Adrenal gland (tissue), 19 donors: ENCODE measurements at places on chromosomes 11 and 22. TPM values are rescaled to one million over a fixed set of nuclear protein-coding genes. Genes with fewer than 3 reads are reported as not detected.

The THY1 gene
- 38.7 TPM for total RNA-seq

The CD248 gene
- 3.8 TPM for total RNA-seq

GRCh38 chr11:45267052-45267451 lies 19.1 kb downstream of the SYT13 start:
- no peaks in the 10 kb centered on the region for H3K36me3 ChIP-seq
- no peaks in the 10 kb centered on the region for H3K4me1 ChIP-seq
- peaks cover 4% of the 10 kb centered on the region for H3K27me3 ChIP-seq

DNA sequence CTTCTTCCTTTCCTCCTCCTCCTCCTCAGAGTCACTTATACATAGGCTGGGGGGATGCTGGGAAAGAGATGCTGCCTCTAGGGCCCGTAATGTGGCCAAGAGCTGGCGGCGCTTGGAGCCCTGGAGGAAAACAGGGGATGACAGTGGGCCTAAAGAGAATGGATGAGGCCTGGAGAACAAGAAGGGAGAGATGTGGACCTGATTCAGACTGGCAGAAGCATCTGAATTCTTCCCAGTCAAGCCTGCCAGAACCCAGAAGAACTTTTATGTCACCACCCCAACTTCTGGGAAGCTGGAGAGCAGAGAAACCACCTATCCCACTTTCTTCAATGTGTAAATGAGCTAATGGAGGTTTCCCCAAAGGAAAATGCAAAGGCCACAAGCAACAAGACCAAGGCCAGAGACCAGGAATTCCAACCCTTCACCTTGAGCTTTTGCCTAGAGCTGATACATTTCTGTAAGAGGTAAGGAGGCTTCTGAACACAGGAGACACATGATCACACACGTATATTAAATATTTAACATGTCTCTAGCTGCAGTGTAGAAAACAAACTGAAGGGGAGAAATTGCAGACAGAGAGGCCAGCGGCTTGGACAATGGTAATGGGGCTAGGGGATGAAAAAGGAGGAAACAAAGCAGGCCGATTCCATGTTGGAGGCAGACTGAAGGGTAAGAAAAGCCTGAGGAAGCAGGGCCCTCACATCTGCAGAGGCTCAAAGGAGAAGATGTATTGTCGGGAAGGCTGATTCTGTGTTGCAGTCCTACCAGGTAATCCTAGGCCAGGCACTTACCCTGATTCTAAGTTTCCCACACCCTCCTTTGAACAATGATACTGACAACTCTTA lies 1.1 kb downstream of the RRP8 start:
- peak overlapping the region; percentile 91 for H3K27ac ChIP-seq
- H3K4me3 ChIP-seq: peak overlapping the region; percentile 83
- no peak for DNase-seq
- H3K36me3 ChIP-seq: peaks cover 33% of the 10 kb centered on the region
- no peaks in the 10 kb centered on the region for H3K27me3 ChIP-seq

DNA sequence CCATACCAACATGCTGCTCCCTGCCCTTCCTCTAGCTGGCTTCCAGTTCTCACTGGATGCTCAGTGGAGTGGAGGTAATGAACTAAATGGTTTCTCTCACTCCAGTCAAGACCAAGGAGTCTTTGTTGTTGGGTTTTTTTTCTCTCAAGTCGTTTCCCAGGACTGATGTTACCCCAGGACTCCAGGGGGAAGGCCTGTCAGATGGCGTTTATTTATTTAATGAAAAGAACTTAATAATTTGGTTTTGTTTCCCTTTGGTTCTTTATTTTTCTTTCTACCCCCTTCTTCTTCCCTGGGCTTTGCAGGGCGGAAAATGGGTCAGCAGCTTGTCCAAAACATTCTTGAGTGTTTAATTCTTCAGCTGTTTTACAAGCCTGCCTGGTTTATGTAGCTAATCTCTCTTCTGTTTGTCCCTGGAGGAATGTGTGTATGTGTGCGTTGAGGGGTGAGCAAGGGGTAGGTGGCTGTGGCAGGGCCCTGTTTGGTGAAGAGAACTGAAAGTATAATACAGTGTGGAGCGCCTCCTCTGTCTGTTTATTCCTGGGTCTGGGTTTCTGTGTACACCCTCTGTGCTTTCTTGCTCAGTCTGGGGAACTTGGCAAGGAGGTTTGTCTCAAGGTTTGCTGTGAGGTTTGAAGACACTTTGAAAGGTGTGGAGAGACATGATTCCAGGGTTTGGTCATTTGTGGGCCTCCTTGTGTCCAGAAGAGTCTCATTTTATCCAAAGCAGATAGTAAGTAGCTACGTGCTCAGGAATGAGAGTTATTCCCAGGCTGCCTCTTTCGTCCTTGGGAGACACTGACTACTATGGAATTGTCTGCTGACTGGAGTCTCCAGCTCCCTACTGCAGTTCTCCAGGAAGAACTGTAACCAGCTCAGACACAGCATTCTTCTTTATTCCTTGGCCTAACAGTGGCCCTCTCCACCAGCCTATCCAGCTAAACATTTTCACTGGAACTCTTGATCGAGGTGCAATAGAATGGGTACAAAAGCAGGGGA lies 175.5 kb downstream of the ADAMTS15 start:
- H3K36me3 ChIP-seq: no peaks in the 10 kb centered on the region
- H3K27ac ChIP-seq: no peak overlapping the region
- no peak for DNase-seq
- H3K27me3 ChIP-seq: no peaks in the 10 kb centered on the region

The HEPHL1 gene
- not detected for total RNA-seq

- DNase-seq: no peak
- no peaks in the 10 kb centered on the region for H3K4me1 ChIP-seq
- H3K27me3 ChIP-seq: no peaks in the 10 kb centered on the region
- H3K36me3 ChIP-seq: no peaks in the 10 kb centered on the region
These were observed 22.5 kb upstream of the CYP2R1 start for GRCh38 chr11:14914536-14914935.

GRCh38 chr11:126434950-126435335 lies 79.5 kb downstream of the ST3GAL4 start:
- no peak overlapping the region for H3K27ac ChIP-seq
- no peak for DNase-seq
- no peaks in the 10 kb centered on the region for H3K27me3 ChIP-seq
- H3K4me1 ChIP-seq: peaks cover 24% of the 10 kb centered on the region
- H3K36me3 ChIP-seq: no peaks in the 10 kb centered on the region
- H3K4me3 ChIP-seq: no peak overlapping the region

- DNase-seq: no peak
- no peaks in the 10 kb centered on the region for H3K27me3 ChIP-seq
- H3K4me3 ChIP-seq: no peak overlapping the region
- H3K27ac ChIP-seq: no peak overlapping the region
- no peaks in the 10 kb centered on the region for H3K36me3 ChIP-seq
These were observed 6.2 kb downstream of the PICALM start for GRCh38 chr11:86062719-86063118.

GRCh38 chr11:2892967-2893528 lies 7.5 kb upstream of the CDKN1C start:
- H3K4me3 ChIP-seq: peak overlapping the region; percentile 49
- no peaks in the 10 kb centered on the region for H3K27me3 ChIP-seq
- DNase-seq: no peak
- peaks cover 19% of the 10 kb centered on the region for H3K4me1 ChIP-seq

The LRP4 gene
- total RNA-seq: 13.1 TPM

The DKK3 gene
- 112 TPM for total RNA-seq

The BIK gene
- total RNA-seq: 3.2 TPM

The ANO9 gene
- total RNA-seq: 0.61 TPM

GRCh38 chr11:57464539-57465181 lies 4.3 kb downstream of the RTN4RL2 start:
- no peaks in the 10 kb centered on the region for H3K36me3 ChIP-seq
- H3K4me3 ChIP-seq: no peak overlapping the region
- H3K27ac ChIP-seq: no peak overlapping the region
- H3K4me1 ChIP-seq: peaks cover 10% of the 10 kb centered on the region
- no peak for DNase-seq

GRCh38 chr22:25656724-25657123 lies 85.3 kb upstream of the MYO18B start:
- H3K27me3 ChIP-seq: no peaks in the 10 kb centered on the region
- H3K4me3 ChIP-seq: no peak overlapping the region
- H3K4me1 ChIP-seq: peaks cover 37% of the 10 kb centered on the region
- H3K36me3 ChIP-seq: no peaks in the 10 kb centered on the region
- no peak for DNase-seq
- H3K27ac ChIP-seq: no peak overlapping the region

- H3K27me3 ChIP-seq: no peaks in the 10 kb centered on the region
- no peak overlapping the region for H3K27ac ChIP-seq
- DNase-seq: no peak
These were observed 61.8 kb upstream of the ALX4 start for GRCh38 chr11:44371706-44372105.

GRCh38 chr22:41021613-41022454 lies 70.6 kb upstream of the EP300 start:
- peak overlapping the region; percentile 94 for H3K27ac ChIP-seq
- peak overlapping the region; percentile 73 for H3K4me3 ChIP-seq
- H3K27me3 ChIP-seq: no peaks in the 10 kb centered on the region
- peaks cover 14% of the 10 kb centered on the region for H3K4me1 ChIP-seq
- H3K36me3 ChIP-seq: no peaks in the 10 kb centered on the region

- DNase-seq: no peak
- no peak overlapping the region for H3K4me3 ChIP-seq
- peaks cover 23% of the 10 kb centered on the region for H3K4me1 ChIP-seq
- H3K27ac ChIP-seq: no peak overlapping the region
- peaks cover 22% of the 10 kb centered on the region for H3K27me3 ChIP-seq
These were observed 16.3 kb downstream of the EPS8L2 start for GRCh38 chr11:722346-722811.

The SLCO2B1 gene
- total RNA-seq: 234 TPM

The CASP5 gene
- total RNA-seq: not detected

GRCh38 chr11:120523196-120523595 lies 11.6 kb downstream of the GRIK4 start:
- no peak overlapping the region for H3K27ac ChIP-seq
- H3K27me3 ChIP-seq: no peaks in the 10 kb centered on the region
- no peak overlapping the region for H3K4me3 ChIP-seq
- no peaks in the 10 kb centered on the region for H3K4me1 ChIP-seq
- DNase-seq: no peak

The SYT12 gene
- 2.2 TPM for total RNA-seq

The BEST1 gene
- 0.44 TPM for total RNA-seq

The KCTD17 gene
- 27.6 TPM for total RNA-seq

- no peak overlapping the region for H3K27ac ChIP-seq
- no peak for DNase-seq
- H3K4me3 ChIP-seq: no peak overlapping the region
- no peaks in the 10 kb centered on the region for H3K27me3 ChIP-seq
- no peaks in the 10 kb centered on the region for H3K36me3 ChIP-seq
- peaks cover 15% of the 10 kb centered on the region for H3K4me1 ChIP-seq
These were observed 2.6 kb upstream of the C11orf91 start for GRCh38 chr11:33703234-33703633.

The XBP1 gene
- 156 TPM for total RNA-seq

GRCh38 chr11:125398994-125399640 lies 96.9 kb downstream of the FEZ1 start:
- H3K27me3 ChIP-seq: no peaks in the 10 kb centered on the region
- H3K36me3 ChIP-seq: no peaks in the 10 kb centered on the region
- no peaks in the 10 kb centered on the region for H3K4me1 ChIP-seq
- DNase-seq: no peak
- no peak overlapping the region for H3K27ac ChIP-seq
- H3K4me3 ChIP-seq: no peak overlapping the region

The CREB3L1 gene
- total RNA-seq: 11.7 TPM

The ELFN2 gene
- 0.41 TPM for total RNA-seq

DNA sequence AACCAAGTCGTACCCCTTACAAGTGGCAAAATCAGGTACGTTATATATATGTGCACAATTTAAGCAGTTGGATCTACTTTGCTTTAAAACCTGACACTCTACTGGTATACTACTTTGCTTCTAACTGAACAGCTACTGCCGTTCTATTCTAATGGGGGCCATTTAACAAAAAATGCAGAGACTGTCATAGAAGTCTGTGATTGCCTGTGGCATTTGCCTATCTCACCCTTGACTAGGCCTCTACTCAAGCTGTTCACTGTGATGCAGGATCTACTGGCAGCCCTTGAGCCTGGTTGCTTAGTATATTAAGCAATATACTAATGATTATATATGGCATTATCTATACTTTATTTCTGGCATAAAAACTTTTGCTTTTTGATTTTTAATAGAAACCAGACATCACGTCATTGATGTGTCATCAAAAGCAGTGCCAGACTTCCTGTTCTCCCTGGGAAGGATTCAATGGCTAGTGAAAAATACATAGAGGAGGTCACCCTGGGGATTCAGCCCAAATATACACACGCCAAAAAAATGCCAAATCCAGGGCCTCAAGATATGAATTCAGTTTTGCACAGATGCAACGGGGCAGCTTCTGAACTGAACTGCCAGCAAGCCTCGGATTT lies 40.0 kb upstream of the FIBIN start:
- H3K27me3 ChIP-seq: no peaks in the 10 kb centered on the region
- no peak overlapping the region for H3K27ac ChIP-seq
- no peaks in the 10 kb centered on the region for H3K4me1 ChIP-seq
- no peaks in the 10 kb centered on the region for H3K36me3 ChIP-seq
- H3K4me3 ChIP-seq: no peak overlapping the region
